LHCN-M2 (cell line): ENCODE measurements at places on chromosomes 1 and 21. TPM values are rescaled to one million over a fixed set of nuclear protein-coding genes. Genes with fewer than 3 reads are reported as not detected.

The SERPINC1 gene
- not detected in 2 replicates for total RNA-seq

The FCRLB gene
- total RNA-seq, result 0.64 and 0.75 TPM in 2 replicates

The TMCO1 gene
- 112 and 115 TPM in 2 replicates for total RNA-seq

The SGIP1 gene
- total RNA-seq, result 3.6 and 4.3 TPM in 2 replicates

The BATF3 gene
- total RNA-seq, result 1.3 and 5.1 TPM in 2 replicates

The SELENBP1 gene
- total RNA-seq, result 16.2 and 17.9 TPM in 2 replicates

The THEM5 gene
- not detected in 2 replicates for total RNA-seq

The HSD3B2 gene
- total RNA-seq, result not detected in 2 replicates

The DENND1B gene
- 4.5 and 6.5 TPM in 2 replicates for total RNA-seq

The GBP4 gene
- not detected in 2 replicates for total RNA-seq

The RRP1B gene
- 36.8 and 37.4 TPM in 2 replicates for total RNA-seq

The NME7 gene
- total RNA-seq, result 29.9 and 32.3 TPM in 2 replicates

The SLC19A1 gene
- 21.0 and 21.8 TPM in 2 replicates for total RNA-seq

The BSND gene
- total RNA-seq, result not detected in 2 replicates

The FYB2 gene
- not detected in 2 replicates for total RNA-seq

The S100A7A gene
- total RNA-seq, result not detected in 2 replicates

The ASB17 gene
- not detected in 2 replicates for total RNA-seq

The G0S2 gene
- 0.77 and 1.0 TPM in 2 replicates for total RNA-seq

The PLEKHO1 gene
- total RNA-seq, result 107 and 111 TPM in 2 replicates

The CYP2J2 gene
- 0.11 and 0.45 TPM in 2 replicates for total RNA-seq

The SLC26A9 gene
- total RNA-seq, result not detected in 2 replicates

The VSIG8 gene
- not detected in 2 replicates for total RNA-seq

The RXFP4 gene
- total RNA-seq, result not detected in 2 replicates

The TDRD10 gene
- not detected in 2 replicates for total RNA-seq

The CLDN17 gene
- total RNA-seq, result not detected in 2 replicates

The NBPF6 gene
- total RNA-seq, result not detected in 2 replicates

The ZBTB7B gene
- total RNA-seq, result 18.9 and 19.5 TPM in 2 replicates

The RGS5 gene
- 4.0 and 6.4 TPM in 2 replicates for total RNA-seq

The CD1D gene
- 0.11 TPM in 1 of 2 replicates, not detected in the other for total RNA-seq

The GRIK1 gene
- not detected in 2 replicates for total RNA-seq

The EPRS1 gene
- total RNA-seq, result 64.3 and 73.5 TPM in 2 replicates

The LRRC8C gene
- 4.8 and 5.7 TPM in 2 replicates for total RNA-seq

The TMEM240 gene
- 0.63 and 0.83 TPM in 2 replicates for total RNA-seq

The LCE2A gene
- total RNA-seq, result not detected in 2 replicates

The TP53BP2 gene
- total RNA-seq, result 28.5 and 35.1 TPM in 2 replicates

The YARS1 gene
- total RNA-seq, result 57.8 and 64.5 TPM in 2 replicates

The RYR2 gene
- 0.06 TPM in 1 of 2 replicates, not detected in the other for total RNA-seq

The RAB3B gene
- total RNA-seq, result 12.2 and 12.4 TPM in 2 replicates

The ITSN1 gene
- total RNA-seq, result 18.9 and 35.2 TPM in 2 replicates

The ATP1A4 gene
- not detected in 2 replicates for total RNA-seq
